ENCODE measurements at places on chromosomes 1 and 21.

DNA sequence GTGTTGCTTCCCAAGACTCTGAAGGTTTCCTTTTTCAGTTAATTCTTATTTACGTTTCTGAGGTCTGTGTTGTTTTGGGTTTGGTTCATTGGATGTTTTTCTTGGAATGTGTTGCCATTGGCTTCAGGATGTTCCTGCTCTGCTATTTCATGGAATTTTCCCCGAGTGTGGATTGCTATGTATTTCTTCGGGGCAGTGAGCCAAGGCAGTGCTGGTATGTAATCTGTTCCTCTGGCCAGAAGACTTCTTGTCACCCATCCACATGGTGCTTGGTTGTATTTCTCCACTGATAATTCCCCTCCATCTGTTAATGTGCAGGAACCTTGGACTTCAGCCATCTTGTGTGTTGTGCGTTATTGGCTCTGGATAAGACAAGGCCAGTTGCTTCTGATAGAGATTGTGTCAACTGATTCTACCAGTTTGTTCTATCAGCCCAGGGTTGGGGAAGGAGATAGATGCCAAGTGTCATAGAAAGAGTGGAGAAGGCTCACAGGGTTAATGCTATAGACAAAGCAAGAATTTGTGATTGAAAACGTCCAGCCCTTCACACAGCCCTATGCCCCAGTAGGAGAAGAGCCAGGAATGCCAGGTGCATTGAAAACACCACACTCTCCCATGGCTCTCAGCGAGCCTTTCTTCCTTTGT lies 505.2 kb downstream of the PLPP3 start:
- DNase-seq = no peak

- no peak for DNase-seq
Observed at GRCh38 chr21:14901482-14901958, 163.3 kb downstream of the NRIP1 start.

- DNase-seq = no peak
Observed at GRCh38 chr1:25711555-25712298, 88.3 kb upstream of the SELENON start.

DNA sequence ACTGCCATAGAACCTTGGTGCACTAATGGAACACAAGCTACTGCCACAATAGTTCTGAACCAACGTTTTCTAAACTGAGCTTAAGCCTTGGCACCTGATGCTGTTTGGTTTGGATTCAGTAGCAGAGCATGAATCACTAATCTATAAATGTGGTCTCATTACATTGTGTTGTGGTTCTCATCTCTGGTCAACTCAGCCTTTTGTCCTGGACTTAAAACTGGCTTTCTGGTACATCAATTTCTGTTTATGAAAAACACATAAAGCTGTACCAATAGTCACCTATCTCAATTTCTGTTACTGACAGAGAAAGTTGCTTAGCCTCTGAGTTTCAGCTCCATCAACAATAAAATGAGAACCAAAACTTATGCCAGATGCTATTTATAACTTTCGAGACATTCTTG lies 197.5 kb upstream of the KIAA0040 start:
- DNase-seq = peak; percentile 15

GRCh38 chr21:37139902-37140301 lies 66.8 kb downstream of the TTC3 start:
- DNase-seq = no peak

DNA sequence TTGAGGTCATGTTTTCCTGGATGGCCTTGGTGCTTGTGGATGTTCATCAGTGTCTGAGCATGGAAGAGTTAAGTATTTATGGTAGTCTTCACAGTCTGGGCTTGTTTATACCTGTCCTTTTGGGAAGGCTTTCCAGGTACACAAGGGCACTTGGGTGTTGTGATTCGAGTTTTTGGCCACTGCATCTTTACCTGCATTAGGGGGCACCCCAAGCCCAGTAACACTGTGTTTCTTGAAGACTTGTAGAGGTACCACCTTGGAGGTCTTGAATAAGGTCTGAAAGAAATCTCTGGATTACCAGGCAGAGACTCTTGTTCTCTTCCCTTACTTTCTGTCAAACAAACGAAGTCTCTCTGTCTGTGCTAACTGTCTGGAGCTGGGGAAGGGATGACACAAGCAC lies 34.4 kb upstream of the ROR1 start:
- DNase-seq = no peak

DNA sequence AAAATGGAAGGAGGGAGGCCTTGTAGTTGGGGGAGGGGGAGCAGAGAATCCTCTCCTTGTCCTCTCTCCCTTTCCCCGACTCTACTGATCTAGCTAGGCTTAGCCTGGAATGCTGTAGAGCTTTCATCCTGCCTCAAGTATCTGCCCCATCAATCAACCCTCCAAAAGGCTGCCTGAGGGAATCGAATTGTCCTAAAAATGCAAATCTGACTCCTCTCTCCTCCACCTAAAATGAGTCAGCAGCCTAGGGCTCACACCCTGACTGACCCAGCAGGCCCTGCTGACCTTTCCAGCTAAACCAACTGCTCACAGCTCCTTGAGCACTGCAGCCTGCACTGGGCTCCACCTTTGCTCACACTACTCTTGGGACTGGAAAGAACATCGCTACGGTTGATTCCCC lies 2.8 kb downstream of the HPDL start:
- DNase-seq = no peak

GRCh38 chr1:62724430-62724829 lies 36.2 kb upstream of the DOCK7 start:
- no peak for DNase-seq

DNA sequence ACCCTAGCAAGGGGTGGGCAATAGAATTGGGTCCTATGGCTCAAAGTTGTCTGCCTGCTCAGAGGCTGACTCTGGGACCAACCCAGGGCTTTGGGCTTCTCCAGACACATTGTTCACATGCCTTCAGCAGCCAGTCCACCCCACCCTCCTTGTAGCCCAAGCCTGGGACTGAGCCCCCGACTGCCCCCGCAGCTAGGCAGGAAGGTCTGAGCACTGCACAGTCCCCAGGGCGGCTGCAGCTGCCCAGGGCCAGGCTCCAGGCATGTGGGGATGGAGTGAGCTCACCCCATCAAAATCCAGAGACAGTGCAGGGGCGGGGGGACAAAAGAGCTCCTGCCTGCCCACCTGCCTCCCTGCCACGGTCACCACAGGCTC lies 35.6 kb downstream of the HSPG2 start:
- DNase-seq = no peak

- DNase-seq = no peak
Observed at GRCh38 chr1:43521756-43522155, 8.9 kb upstream of the PTPRF start.

DNA sequence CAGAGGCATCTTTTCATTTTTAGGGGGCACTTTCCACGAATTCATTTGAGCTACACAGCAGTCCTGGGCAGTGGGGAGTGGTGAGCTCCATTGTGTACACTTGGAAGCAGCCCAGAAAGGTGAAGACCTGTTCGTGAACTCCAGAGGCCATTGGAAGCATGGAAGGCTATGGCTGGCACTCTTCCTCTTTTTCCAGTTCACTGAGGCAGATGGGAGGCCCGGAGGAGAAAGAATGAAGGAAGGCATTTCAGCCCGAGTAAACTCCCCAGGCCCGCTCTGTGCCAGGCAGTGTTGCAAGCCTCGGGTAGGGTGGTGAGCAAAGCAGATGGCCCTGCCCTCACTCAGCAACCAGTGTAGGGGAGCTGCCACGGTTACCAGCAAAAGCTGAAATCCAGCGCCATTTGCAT lies 673 bp upstream of the DHCR24 start:
- peak; percentile 57 for DNase-seq

DNA sequence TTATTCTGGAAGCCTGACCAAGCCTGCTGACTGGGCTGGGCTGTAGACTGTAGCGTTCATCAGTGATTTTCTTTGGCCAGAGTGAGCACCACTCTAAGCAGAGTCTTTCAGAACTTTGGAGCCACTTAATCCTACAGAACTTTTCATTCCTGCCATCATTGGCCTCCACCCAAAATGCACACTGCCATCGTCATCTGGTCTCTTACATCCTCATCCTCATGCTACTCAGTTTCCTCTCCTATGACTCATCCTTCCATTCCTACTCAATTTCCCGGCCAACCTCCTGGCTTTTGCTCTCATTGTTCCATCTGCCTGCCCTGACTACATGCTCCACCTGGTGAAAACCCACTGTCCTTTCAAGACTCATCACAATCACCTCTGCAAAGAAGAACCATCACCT lies 233.8 kb upstream of the USP25 start:
- DNase-seq = no peak

- no peak for DNase-seq
Observed at GRCh38 chr1:243266231-243266630, 10.4 kb downstream of the SDCCAG8 start.

DNA sequence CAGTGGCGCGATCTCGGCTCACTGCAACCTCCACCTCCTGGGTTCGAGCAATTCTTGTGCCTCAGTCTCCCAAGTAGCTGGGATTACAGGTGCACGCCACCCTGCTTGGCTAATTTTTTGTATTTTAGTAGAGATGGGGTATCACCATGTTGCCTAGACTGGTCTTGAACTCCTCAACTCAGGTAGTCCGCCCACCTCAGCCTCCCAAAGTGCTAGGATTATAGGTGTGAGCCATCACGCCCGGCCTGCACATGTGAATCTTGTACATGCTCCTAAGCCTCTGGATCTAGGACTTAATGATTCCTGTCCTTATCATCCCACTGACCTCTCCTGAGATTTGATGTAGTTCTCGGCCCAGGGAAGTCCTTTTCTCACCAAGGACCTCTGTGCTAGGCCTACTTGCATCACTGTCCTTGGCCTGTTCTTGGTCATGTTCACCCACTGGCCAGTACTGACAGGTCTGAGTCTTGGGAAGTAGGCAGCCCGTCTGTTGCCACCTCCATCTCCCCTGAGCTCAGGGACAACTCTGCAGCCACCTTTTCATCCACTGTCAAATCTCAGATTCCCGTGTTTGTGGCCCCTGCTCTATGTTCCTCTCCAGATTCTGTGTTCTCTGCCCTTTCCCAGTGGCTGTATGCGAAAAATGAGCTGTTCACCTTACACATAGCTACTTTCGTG lies 9.4 kb downstream of the HYI start:
- no peak for DNase-seq

GRCh38 chr1:173017792-173018191 lies 32.9 kb downstream of the TNFSF18 start:
- no peak for DNase-seq

DNA sequence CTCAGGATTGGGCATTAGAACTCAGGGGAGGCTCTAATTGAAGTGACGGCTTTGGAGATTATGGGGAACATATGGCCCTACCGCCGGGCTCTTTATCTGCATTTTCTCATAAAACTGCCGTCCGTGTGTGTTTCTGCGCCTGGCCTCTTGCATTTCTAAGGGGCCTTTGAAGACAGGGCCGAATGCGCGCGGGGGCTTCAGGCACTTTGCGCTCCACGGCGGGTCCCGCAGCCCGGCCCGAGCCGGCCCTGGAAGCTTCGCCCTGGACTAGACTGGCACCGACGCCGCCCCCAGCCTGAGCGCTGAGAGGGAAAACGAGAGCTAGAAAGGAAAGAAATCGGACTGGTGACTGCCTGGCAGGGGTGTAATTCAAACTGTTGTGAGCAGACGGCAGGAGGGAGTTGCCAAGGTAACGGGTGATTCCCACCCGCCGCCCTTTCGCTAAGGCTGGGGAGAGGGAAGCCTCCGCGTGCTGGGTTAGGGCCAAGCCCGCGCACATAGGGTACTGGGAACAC lies 120.7 kb downstream of the LMX1A start:
- DNase-seq = peak; percentile 99

- DNase-seq = peak; percentile 41
Observed at GRCh38 chr1:207962716-207963426, 51.9 kb upstream of the CD34 start.

- DNase-seq = no peak
Observed at GRCh38 chr1:27006683-27007082, 6.0 kb downstream of the TENT5B start.

- DNase-seq = no peak
Observed at GRCh38 chr1:10283318-10283984, 73.1 kb downstream of the KIF1B start.

- DNase-seq = no peak
Observed at GRCh38 chr1:198939956-198940355, 301.1 kb downstream of the PTPRC start.

- DNase-seq = no peak
Observed at GRCh38 chr1:43518935-43519686, 11.6 kb upstream of the PTPRF start.

DNA sequence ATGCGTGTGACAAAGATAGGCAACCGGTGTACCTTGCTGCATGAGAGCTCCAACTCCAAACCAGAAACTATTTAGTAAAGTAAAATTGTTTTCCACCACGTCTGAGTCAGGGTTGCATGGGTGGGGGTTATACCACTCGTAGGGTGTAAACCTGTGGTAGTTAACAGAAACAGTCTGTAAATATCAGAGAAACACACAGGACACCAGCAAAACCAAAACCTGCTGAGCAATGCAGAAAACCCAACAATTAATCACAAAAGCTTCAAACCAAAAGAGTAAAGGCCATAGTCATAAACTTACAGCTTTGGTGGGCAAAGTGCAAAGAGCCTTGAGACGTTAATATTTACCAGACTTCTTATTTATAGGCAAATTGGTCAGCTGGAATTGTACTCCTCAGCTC lies 282.7 kb downstream of the BACH1 start:
- no peak for DNase-seq

DNA sequence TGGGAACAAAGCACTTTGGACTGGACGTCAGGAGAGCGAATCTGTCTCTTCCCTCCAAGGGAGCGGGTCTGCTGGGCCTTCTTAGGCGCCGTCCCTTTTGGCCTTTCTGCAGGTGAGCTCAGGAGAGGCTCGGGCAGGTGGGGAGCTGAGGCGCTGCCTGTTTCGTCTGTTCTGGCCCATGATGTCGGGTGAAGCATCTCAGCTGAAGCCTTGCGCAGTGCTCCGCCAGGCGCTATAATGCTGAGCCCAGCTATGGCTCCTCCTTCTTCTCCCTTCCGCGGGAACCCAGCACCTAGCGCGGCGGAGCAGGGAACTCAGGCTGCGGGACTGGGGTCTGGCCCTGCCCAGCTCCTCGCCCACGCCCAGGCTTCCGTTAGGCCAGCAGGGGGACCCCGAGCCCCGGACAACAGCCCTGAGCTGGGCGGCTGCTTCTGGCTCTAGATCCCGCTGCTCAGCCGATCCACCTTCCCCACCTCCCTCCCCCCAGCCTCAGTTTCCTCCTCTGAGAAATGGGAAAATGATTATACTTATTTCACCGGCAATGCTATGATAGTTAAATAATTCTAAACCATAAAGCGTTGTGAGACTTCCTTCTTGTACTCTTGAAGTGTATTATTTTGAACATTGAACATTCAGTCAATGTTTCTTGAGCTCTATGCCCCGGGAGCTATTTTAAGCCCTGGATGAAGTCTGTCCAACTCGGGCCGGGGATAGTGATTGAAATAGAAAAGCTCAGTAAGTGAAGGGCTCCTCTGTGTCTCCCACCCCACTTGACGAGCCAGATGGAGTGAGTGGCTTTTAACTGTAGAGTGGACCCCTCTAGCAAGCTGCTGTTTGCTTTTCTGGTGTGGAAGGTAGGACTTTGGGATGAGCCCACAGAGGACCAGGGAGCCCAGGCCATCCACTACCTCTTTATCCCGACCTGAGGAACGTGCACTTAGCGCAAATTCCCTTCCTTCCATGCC lies 9.6 kb upstream of the ADORA1 start:
- DNase-seq = peak; percentile 88
